ENCODE measurements at places on chromosomes 12 and 14.
A peak's percentile ranks its signal among the peaks of the same experiment; 100 is the strongest.

GRCh38 chr14:61098721-61099120, 117.7 kb downstream of the SLC38A6 start:
- no peaks in the 10 kb centered on the region for H3K4me1 ChIP-seq
- H3K27ac ChIP-seq = no peak overlapping the region
- no peak overlapping the region for H3K4me3 ChIP-seq
- H3K27me3 ChIP-seq = no peaks in the 10 kb centered on the region
- H3K36me3 ChIP-seq = no peaks in the 10 kb centered on the region
- DNase-seq = no peak

DNA sequence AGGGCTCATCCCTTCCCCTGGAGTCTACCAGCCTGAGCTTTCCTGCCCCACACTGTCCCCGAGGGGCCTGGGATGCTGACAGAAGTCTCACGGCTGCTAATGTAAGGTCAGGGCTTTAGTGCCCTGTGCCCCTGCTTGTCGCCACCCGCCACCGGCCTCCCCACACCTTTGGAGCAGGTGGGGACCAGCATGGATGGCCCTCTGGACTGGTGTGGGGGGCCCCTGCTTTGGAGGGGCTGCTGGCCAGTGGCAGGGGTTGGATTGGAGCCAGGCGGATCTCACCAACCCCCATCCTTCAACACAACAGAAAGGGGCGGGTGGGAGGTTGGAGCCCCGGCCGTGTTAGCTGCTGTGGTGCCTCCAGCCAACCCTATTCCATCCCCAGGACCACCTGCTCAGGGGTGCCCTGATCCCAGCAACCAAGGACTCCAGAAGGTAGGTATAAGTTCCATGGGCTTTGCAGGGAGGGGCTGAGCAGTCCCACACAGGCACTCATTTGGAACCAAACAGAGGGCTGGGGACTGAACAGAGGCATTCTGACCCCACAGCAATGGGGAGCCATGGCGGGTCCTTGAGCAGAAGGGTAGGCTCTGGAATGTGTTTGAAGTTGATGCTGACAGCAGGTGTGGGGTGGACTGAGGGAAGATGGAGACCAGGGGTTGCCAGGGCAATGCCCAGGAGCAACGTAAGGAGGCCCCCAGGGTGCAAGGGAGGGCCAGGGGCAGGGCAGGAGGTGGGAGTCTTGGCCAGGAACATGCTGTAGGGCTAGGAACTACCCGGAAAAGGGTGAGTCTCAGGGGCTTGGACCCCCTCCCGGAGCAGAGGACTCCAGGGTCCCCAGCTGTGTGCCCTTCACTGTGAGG, 145.1 kb upstream of the C14orf180 start:
- no peak overlapping the region for H3K4me3 ChIP-seq
- no peaks in the 10 kb centered on the region for H3K27me3 ChIP-seq
- no peaks in the 10 kb centered on the region for H3K36me3 ChIP-seq
- H3K4me1 ChIP-seq = peaks cover 6% of the 10 kb centered on the region
- no peak for DNase-seq

- DNase-seq = no peak
- no peak overlapping the region for H3K27ac ChIP-seq
- H3K36me3 ChIP-seq = no peaks in the 10 kb centered on the region
- no peaks in the 10 kb centered on the region for H3K27me3 ChIP-seq
Observed at GRCh38 chr14:34372786-34373185, 89.3 kb downstream of the SPTSSA start.

GRCh38 chr14:66072190-66073084, 413.7 kb upstream of the CCDC196 start:
- H3K27ac ChIP-seq = no peak overlapping the region
- DNase-seq = no peak
- H3K4me1 ChIP-seq = no peaks in the 10 kb centered on the region
- H3K4me3 ChIP-seq = no peak overlapping the region

- H3K27me3 ChIP-seq = peaks cover 16% of the 10 kb centered on the region
- no peaks in the 10 kb centered on the region for H3K36me3 ChIP-seq
- no peak overlapping the region for H3K27ac ChIP-seq
- no peak for DNase-seq
Observed at GRCh38 chr14:105982664-105983063, 456.3 kb downstream of the TMEM121 start.

- no peak overlapping the region for H3K4me3 ChIP-seq
- no peak overlapping the region for H3K27ac ChIP-seq
- peaks cover 9% of the 10 kb centered on the region for H3K4me1 ChIP-seq
- H3K36me3 ChIP-seq = no peaks in the 10 kb centered on the region
- no peaks in the 10 kb centered on the region for H3K27me3 ChIP-seq
Observed at GRCh38 chr14:96795109-96795828, 1.9 kb upstream of the VRK1 start.

DNA sequence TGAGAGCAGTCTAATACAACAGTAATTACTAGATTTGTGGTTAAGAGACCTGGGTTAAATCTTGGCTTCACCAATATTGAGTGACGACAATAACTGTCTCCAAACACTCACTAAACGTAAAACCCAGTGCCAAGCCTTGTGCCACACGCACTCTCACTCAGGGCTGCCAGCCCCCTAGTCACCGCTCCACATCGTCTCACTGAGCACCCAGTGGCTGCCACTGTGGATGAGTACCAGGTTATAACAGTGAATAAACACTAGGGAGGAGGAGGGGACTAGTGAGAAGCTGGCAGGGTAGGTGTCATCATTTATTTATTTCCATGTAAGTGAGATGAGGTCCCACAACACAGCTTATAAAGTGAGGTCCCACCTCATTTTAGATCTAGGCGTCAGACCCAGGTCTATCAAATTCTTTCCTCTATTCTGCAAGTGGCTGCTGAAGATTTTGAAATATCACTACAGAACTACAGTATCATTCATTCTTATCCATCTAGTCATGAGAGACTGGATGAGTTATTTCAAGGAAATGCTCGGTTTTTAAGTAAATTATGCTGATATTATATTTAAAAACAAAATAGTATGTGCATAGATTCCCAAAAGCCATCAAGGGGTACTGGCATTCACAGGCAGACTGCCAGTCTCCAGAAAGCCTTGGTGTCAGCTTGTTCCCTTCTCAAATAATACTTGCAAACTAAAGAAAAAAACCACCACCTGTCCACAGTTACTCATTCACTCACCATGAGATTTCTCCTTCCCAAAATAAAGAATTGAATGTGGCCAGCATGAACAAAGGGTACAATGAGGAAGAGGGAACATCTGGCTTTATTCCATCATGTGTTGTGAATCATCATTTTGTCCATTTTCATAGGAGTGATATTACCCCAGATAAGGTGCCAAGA, 84.0 kb downstream of the PTPN21 start:
- H3K27ac ChIP-seq = no peak overlapping the region
- H3K27me3 ChIP-seq = no peaks in the 10 kb centered on the region
- no peaks in the 10 kb centered on the region for H3K36me3 ChIP-seq
- H3K4me1 ChIP-seq = no peaks in the 10 kb centered on the region

GRCh38 chr12:98645572-98646067, 530 bp downstream of the APAF1 start:
- H3K4me3 ChIP-seq = peak overlapping the region; percentile 82
- peaks cover 17% of the 10 kb centered on the region for H3K36me3 ChIP-seq
- peaks cover 4% of the 10 kb centered on the region for H3K4me1 ChIP-seq

- H3K27me3 ChIP-seq = no peaks in the 10 kb centered on the region
- no peak for DNase-seq
- no peak overlapping the region for H3K27ac ChIP-seq
- H3K36me3 ChIP-seq = no peaks in the 10 kb centered on the region
- H3K4me3 ChIP-seq = no peak overlapping the region
- no peaks in the 10 kb centered on the region for H3K4me1 ChIP-seq
Observed at GRCh38 chr14:103999795-104000440, 57.6 kb upstream of the RD3L start.

- no peaks in the 10 kb centered on the region for H3K36me3 ChIP-seq
- DNase-seq = no peak
- H3K4me1 ChIP-seq = no peaks in the 10 kb centered on the region
Observed at GRCh38 chr12:103751600-103751999, 89.4 kb downstream of the NT5DC3 start.

- H3K27ac ChIP-seq = no peak overlapping the region
- no peaks in the 10 kb centered on the region for H3K36me3 ChIP-seq
- DNase-seq = no peak
Observed at GRCh38 chr12:68573406-68573805, 37.3 kb upstream of the RAP1B start.

GRCh38 chr14:77498120-77498979, at the start of gene ISM2:
Gene ISM2, minus strand, starts transcription at chr14:77498816. Its CDS starts 23 bp downstream, at chr14:77498793.
- H3K27me3 ChIP-seq = peaks cover 10% of the 10 kb centered on the region
- H3K36me3 ChIP-seq = no peaks in the 10 kb centered on the region
- H3K4me1 ChIP-seq = peaks cover 10% of the 10 kb centered on the region
- H3K4me3 ChIP-seq = peak within 1 kb of the TSS; percentile 16
- DNase-seq = peak; percentile 58

GRCh38 chr14:76391981-76392690, 16.2 kb downstream of the ESRRB start:
- no peaks in the 10 kb centered on the region for H3K36me3 ChIP-seq
- H3K4me3 ChIP-seq = no peak overlapping the region
- DNase-seq = no peak

DNA sequence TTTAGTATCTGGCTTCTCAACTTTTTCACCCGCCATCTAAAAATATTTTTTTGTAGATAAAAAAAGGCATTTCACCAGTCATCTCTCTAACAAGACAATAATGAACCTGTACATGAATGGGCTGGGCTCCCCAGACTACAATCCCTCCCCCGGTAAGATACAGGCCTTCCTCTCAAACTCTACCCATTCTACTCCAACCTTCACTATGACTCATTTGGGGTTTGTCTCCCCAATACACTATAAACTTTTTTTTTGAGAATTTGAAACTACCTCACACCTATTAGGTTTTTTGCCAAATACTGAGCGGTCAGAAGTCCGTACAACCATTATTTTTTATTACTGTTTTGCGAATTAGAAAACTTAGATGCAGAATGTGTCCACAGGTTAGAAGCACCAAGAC, 784 bp downstream of the RPL6 start:
- H3K36me3 ChIP-seq = peaks cover 40% of the 10 kb centered on the region
- H3K4me1 ChIP-seq = peaks cover 16% of the 10 kb centered on the region
- peak; percentile 58 for DNase-seq
- H3K4me3 ChIP-seq = peak overlapping the region; percentile 59
- no peaks in the 10 kb centered on the region for H3K27me3 ChIP-seq

GRCh38 chr14:49641697-49642129, 6.7 kb upstream of the DNAAF2 start:
- H3K4me1 ChIP-seq = peaks cover 10% of the 10 kb centered on the region
- DNase-seq = no peak
- H3K4me3 ChIP-seq = no peak overlapping the region
- peak overlapping the region; percentile 31 for H3K27ac ChIP-seq

DNA sequence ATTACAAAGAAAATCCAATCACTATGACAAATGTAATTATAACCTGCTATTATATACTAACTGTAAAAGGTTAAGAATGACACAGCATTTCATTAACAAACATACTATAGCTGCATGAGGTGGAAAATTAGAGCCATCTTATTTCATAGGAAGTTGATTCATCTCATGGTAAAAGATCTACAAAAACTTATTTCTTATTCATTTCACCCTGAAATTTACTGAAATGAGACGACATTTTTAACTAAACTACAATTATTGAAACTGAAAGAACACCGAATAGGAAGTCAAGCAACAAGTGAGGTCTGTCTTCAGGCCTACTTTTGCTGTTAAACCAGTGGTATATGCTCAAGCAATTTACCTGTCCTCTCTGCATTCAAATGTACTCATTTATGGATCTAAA, 87.2 kb downstream of the CEP83 start:
- H3K27ac ChIP-seq = no peak overlapping the region
- H3K4me1 ChIP-seq = no peaks in the 10 kb centered on the region
- no peak overlapping the region for H3K4me3 ChIP-seq
- peaks cover 6% of the 10 kb centered on the region for H3K36me3 ChIP-seq
- no peaks in the 10 kb centered on the region for H3K27me3 ChIP-seq

DNA sequence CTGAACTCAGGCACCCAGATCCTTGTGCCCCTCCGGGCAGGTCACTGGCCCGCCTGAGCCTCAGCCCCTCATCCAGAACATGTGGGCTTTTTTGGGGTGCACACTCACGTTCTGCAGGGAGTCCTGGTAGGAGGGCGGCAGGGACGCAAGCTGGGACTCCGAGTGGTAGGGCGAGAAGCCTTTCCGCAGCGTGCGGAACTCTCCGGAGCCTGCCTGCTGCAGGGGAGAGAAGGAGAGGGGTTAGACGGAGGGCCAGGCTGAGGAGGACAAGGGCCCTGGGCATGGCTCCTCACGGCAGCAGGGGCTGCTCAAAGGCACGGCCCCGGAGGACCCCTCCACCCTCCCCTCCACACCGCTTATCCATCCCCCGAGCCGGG, 40.8 kb downstream of the CCNK start:
- H3K27ac ChIP-seq = no peak overlapping the region
- DNase-seq = no peak
- H3K27me3 ChIP-seq = no peaks in the 10 kb centered on the region
- peaks cover 5% of the 10 kb centered on the region for H3K4me1 ChIP-seq
- H3K36me3 ChIP-seq = no peaks in the 10 kb centered on the region
- H3K4me3 ChIP-seq = no peak overlapping the region

GRCh38 chr14:68523989-68524725, 268.7 kb downstream of the ZFP36L1 start:
- H3K36me3 ChIP-seq = no peaks in the 10 kb centered on the region
- DNase-seq = no peak
- no peaks in the 10 kb centered on the region for H3K27me3 ChIP-seq
- no peak overlapping the region for H3K4me3 ChIP-seq
- H3K27ac ChIP-seq = no peak overlapping the region
- H3K4me1 ChIP-seq = no peaks in the 10 kb centered on the region

- DNase-seq = no peak
- no peaks in the 10 kb centered on the region for H3K4me1 ChIP-seq
- H3K36me3 ChIP-seq = no peaks in the 10 kb centered on the region
- peaks cover 2% of the 10 kb centered on the region for H3K27me3 ChIP-seq
- H3K27ac ChIP-seq = no peak overlapping the region
Observed at GRCh38 chr12:4064008-4064407, 190.8 kb upstream of the PARP11 start.

GRCh38 chr12:50248883-50249282, 34.4 kb downstream of the LIMA1 start:
- no peaks in the 10 kb centered on the region for H3K36me3 ChIP-seq
- no peak overlapping the region for H3K4me3 ChIP-seq
- no peak for DNase-seq
- H3K27ac ChIP-seq = no peak overlapping the region
- H3K27me3 ChIP-seq = no peaks in the 10 kb centered on the region

DNA sequence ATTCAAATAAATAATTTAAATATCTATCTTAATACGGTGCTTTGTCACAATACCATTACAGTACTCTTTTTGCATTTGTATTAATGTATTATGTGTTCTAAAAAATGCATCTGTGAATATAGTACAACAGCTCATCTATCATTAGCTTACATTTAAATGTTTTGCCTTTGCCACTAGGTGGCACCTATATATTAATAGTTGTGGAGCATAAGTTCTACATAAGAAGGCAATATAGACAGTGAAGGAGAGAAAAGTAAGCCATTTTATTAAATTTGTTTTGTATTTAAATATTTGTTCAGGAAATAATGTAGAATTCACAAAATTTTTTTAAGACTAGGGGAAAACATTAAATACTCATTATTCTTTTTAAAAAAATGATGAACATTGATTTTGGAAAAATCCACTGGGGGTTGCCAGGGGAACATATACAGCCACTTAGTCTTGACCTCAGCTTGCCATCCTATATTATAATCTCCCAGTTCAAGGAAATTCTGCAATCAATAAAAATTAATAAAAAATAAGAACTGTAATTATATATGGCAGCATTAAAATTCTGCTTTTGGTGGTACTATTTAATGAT, 9.8 kb downstream of the CCER1 start:
- H3K36me3 ChIP-seq = no peaks in the 10 kb centered on the region
- no peak overlapping the region for H3K4me3 ChIP-seq
- peak; percentile 18 for DNase-seq
- no peaks in the 10 kb centered on the region for H3K4me1 ChIP-seq
